H54 (cell line): ENCODE measurements at places on chromosomes 4 and X.

DNA sequence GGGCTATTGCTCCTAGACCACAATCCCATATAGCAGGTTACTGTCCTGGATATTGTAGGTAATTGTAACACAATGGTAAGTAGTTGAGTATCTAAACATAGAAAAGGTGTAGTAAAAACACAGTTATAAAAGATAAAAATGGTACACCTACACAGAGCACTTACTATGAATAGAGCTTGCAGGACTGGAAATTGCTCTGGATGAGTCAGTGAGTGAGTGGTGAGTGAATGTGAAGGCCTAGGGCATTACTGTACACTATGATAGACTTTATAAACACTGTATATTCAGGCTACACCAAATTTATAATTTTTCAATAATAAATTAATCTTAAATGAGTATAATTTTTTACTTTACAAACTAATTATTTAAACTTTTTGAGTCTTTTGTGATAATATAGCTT, 425.7 kb downstream of the PABPC4L start:
- DNase-seq, result no peak

- DNase-seq, result no peak
These were observed 60.8 kb downstream of the TBL1X start for GRCh38 chrX:9525511-9526248.

DNA sequence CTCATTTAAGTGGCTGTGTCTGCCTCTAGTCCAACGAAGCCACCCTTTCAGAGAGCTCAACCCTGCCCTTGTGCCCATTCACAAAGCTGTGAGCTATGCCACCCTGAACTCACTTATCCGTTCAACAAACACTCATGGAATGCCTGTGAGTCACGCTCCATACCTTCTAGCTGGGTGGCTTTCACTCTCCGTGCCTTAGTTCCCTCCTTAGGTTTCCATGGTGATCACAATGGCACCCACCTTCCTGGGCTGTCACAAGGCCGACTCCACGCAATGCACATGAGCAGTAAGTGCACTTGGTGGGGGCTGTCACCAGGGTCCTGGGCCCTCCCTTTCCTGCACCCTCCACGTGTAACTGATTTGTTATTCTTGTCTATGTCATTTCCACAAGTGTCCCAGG, 37.2 kb upstream of the PPP2R2C start:
- DNase-seq, result peak; percentile 38

DNA sequence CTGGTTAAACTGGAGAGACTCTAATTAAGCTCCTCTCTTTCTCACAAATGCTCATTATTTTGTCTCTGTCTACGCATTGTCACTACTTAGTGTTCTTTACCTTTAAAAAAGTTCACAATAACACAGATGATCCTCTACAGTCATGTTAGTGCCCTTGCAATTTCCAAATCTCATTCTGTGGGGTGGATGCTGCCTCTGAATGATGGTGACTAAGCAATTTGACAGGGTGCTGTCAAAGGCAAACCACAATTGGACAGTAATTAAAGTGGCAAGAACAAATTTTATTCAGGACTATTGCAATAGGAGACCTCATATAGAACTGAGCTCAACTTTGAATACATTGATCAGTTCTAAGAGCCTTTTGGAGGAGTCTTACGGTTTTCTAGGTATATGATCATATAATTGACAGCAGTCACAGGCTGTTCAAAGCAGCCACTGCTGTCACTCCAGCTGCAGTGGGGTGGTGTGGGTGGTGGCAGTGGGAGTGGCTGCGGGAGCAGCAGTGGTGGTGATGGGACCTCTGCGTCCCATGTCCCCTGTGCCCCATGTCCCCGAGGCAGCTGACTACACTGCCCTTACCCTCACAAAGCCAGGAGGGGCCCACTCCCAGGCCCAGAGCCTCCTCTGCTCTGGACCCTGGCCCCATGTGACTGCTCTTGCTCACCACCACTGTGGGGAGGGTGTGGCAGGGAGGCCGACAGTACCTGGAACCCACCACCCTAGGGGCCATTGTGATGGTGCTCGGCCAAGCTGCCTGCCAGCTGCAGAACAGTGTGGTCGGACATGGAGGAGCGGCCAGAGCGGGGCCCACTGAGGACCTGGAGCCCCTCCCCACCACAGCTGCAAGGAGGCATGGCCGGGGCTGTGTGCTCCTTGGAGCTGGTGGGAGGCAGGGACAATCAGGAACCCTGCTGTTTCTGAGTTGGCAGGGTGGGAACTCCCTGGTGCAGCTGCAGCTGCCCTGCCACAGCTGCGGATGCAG, 30.4 kb upstream of the PAGE1 start:
- no peak for DNase-seq

DNA sequence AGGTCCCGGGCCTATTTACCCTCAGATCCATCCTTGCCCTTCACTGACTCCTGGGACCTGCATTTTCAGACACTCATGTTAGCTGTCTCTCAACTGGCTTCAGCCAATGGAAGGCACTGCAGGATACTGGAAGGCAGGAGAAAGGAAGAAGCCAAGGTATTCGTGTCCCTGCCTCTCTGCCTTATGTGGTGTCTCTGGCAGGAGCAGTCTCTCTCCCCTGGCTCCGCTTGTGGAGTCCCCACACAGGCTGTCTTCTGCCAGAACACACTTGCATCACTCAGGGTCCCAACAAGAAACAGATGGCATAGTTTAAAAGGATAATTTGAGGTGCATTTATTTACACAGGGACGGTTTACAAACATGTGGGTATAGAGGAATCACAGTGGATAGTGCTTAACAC, 21.6 kb upstream of the MAPK10 start:
- no peak for DNase-seq

DNA sequence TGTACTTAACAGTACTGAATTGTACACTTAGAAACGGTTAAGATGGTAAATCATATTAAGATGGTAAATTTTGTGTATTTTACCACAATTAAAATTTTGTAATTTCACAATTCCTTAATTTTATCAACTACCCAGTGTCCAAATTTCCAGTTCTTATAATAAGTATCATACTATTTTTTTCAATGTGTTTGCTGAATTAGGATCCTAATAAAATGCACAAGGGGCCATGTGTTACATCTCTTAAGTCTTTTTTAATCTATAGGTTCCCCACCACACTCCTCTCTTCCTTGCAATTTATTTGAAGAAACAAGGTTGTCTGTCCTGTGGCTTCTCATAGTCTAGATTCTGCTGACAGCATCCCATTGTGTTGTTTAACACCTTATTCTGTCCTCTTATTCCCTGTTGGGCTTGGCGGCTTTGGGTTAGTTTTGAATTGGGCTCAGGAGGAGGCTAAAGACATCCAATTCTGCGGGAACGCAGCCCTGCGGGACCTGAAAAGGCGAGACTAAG, 533 bp upstream of the SYAP1 start:
- DNase-seq, result no peak

GRCh38 chr4:168931215-168931650, 78.8 kb downstream of the CBR4 start:
- DNase-seq, result no peak

DNA sequence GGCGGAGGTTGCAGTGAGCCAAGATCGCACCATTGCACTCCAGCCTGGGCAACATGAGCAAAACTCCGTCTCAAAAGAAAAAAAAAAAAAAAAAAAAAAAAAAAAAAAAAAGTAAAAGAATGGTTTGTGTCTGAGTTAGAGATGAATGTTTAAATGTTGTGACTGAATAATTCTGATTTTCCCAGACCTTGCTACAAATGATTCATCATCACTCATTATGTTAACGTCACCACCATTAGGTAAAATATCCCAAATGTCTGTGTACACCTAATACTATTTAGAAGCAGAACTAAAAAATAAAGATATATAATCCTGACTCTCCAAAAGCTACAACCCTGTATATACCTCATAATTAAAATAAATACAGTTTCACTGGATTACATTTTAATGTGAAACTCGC, 70.8 kb downstream of the HHIP start:
- no peak for DNase-seq

- no peak for DNase-seq
These were observed 7.8 kb downstream of the GATB start for GRCh38 chr4:151753056-151753455.

- no peak for DNase-seq
These were observed 55.1 kb downstream of the CPZ start for GRCh38 chr4:8647626-8648025.

- no peak for DNase-seq
These were observed 110.4 kb downstream of the UBE2K start for GRCh38 chr4:39808231-39808749.

DNA sequence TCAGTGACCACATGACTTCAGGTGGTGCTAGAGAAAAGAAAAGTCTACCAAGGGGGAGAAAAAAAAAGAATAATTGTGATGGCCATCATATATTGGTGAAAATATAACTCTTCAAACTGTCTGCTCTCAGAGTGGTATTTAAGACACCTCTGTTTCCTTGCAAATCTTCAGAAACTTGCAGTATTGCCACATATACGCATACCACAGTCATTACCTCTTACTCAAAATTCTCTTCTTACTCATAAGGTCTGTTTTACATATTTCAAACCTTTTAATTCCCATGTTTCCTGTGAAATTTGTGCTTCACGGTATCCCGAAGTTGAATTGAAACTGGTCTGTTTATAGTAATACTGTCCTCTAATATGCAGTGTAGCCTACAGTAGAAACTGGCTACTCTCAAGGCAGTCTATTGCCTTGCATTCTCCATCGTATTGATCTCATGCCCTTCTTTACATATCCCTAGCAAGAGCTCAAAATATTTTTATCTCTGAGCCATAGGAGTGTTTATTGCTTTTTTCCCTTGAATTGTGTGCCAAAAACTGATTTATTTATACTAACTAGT, 34.7 kb upstream of the LHFPL1 start:
- no peak for DNase-seq

DNA sequence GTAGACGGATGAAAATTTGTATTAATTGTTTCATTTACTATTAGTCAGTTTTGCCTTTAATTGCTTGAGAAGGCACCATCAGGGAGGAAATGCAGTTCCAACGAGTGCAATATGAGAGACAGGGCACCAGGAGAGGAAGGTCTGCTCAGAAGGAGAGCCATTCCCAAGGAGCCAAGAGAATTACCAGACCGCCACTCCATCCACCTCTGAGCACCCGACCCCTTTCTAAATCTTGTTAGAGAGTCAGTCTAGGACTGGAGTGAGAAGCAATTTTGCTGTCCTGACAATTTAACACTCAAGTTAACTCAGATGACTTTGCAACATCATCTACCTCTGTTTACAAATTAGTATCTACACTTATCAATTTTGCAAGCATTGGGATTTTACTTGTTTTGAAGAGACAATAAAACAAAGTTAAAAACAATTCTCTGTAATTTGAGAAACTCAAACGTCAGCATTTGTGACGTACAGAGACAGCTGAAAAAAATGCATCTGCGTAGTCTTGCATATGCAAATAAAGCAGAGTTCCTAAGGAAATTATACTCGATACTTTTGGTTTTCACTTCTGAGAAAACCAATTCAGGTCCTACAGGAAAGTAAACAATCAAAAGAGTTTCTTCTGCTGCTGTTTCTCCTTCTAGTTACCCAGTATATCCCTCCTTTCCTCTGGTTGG, 1704.7 kb upstream of the TENM3 start:
- no peak for DNase-seq
